ENCODE measurements at places on chromosomes 5 and 9.

DNA sequence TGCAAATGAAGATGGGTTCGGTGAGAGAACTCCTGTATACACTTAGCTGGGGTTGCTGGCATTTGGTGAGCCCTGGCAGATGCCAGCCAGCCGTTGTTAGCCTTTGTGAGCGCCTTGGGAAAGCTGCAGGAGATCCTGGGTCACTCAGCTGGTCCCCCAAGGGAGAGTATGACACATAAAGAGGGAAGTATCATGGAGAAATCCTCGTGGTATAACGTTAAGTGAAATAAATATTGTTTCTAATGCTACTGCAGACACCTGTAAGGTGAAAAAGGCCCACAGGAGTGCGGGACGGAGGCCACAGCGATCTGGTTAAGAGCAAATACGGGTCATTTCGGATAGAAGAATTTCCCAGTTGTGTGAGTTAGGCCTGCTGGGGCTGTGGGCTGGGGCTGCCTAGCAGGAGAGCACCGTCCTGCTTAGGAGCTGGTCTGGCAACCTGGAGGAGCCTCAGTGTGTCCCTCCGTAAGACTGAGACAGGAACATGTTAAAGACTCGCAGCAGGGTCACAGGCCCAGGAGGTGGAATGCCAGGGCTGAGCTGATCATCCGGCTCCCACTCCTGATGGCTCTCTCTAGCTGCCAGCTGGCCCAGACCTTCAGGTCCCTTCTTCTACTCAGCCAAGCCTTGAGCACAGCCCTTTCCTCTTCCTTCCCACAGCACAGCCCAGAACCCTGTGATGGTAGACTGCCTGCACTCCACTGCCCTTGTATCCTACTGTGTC is 4.9 kb downstream of the NKX2-5 start:
- DNase-seq: no peak

DNA sequence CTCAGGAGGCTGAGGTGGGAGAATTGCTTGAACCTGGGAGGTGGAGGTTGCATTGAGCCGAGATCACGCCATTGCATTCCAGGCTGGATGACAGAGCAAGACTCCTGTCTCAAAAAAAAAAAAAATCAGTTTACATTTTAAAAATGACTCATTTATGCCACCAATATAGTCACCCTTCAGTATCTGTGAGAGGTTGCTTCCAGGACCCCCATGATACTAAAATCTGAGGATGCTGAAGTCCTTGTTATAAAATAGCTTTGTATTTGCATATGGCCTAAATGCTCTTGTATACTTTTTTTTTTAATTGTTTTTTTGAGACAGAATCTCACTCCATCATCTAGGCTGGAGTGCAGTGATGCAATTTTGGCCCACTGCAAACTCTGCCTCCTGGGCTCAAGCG is 5.8 kb downstream of the OCLN start:
- no peak for DNase-seq

DNA sequence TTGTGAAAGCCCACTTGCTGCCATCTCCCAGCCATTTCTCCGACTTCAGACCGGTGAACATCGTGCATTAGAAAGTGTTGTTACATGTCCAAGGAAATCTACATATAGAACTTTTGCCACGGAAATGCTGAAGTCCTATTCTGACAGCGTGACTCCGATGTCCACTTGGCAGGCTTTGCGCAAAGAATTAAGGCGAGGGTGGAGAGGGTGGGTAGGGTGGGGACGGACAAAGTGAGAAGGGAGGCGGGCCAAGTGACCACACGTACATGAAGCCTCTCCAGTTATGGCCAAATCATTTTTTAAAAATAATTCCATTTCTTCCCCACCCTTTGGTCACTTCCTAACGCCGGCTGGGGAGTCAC is 460 bp upstream of the ACO1 start:
- DNase-seq: no peak

GRCh38 chr5:4737868-4738267 is 402.3 kb upstream of the ADAMTS16 start:
- no peak for DNase-seq

DNA sequence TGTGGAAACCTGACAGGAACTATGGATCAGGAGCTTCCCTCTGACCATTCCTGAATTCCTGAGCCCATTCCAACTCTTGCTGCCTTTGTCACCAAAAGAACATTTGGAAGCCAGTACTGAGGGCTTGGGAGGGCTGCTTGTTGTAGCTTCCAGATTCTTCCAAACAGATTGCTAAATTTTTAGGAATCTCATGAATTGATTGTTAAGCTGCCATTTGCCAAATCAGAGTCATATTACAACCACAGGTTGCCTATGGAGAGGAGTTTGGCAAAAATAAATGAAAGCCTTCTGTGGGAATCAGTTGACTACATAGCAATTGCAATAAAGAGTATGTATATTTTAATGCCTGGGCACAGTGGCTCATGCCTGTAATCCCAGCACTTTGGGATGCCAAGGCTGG is 39.2 kb upstream of the SLC28A3 start:
- DNase-seq: no peak

DNA sequence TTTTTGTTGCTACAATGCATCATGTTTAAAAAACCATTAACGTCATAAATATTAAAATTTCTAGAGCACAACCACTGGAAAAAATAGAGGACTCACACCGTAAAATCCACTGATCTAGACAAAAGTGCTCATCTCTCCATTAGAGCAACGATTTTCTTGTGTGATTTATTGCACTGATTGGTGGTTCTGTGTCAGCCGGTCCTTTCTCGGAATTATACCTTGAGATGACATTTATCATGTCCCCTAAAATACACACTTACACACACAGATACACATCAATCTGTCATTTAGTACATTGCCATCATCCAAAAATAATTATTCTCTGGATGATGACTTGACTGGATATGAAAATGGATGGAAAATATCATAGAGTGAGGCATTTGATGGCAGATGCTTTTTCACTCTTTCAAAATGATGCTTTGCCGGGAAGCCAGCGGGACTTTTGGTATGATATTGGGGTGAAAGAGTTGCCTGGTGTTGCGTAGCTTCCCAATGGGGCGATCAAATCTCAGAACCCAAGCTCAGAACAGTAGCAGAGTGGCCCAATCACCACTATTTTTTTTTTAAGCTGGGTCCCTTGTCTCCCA is 226.6 kb downstream of the GAS1 start:
- no peak for DNase-seq

- no peak for DNase-seq
Observed at GRCh38 chr5:133117912-133118445, 66.2 kb downstream of the HSPA4 start.

- peak; percentile 62 for DNase-seq
Observed at GRCh38 chr9:3858961-3859360, 333.2 kb upstream of the RFX3 start.

GRCh38 chr9:93937193-93937592 is 18.0 kb downstream of the BARX1 start:
- no peak for DNase-seq

DNA sequence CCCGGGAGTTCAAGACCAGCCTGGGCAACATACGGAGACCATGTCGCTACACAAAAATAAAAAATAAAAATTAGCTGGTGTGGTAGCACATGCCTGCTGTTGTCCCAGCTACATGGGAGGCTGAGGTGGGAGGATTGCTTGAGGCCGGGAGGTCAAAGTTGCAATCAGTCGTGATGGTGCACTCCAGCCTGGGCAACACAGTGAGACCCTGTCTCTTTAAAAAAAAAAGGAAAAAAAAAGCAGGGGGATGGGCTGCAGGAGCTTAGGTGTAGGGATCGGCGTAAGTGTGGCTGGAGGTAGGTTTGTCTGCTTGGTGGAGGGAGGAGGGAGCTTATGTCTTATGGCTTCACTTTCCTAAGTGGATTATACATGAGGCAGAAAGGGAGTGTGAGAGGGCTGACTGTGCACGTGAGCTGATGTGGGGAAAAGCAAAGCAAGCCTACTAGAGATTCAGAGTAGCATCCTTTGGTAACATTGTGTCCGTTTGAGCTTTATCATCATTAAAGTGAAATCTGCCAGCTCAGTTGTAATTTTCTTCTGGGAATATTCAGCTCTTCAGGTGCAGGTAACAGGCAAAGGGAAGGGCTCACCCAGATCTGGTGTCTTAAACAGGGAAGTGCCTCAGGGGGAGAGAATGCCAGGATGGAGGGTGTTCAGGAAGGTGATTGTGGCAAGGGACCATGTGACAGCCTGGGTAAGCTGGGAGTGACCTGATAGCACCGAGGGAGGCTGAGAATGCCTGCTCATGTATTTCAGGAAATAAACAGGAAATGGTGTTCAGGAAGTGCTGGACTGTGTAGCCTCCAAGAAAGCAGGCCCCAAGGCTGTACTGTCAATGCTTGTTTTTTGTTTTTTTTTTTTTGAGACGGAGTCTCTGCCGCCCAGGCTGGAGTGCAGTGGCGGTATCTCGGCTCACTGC is 17.6 kb upstream of the SETX start:
- DNase-seq: no peak

DNA sequence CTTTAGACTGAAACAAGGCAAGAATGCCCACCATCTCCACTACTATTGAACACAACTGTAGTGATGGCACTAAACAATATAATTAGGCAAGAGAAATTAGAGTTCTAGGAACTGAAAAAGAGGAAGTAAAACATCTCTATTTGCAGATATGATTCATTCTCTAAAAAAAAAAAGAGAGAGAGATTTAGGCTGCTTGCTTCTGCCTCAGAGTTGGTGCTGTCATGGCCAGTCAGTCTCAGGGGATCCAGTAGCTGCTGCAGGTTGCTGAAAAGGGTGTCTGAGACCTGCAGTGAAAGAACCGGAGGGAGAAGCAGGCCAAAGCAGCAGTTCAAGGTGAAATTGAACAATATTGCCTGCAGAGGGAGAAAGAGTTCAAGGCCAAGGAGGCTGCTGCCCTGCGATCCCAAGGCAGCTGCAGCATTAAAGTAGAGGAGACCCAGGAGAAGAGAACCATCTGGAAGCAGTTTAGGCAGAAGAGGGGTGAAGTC is 72.5 kb downstream of the AP3B1 start:
- DNase-seq: no peak

DNA sequence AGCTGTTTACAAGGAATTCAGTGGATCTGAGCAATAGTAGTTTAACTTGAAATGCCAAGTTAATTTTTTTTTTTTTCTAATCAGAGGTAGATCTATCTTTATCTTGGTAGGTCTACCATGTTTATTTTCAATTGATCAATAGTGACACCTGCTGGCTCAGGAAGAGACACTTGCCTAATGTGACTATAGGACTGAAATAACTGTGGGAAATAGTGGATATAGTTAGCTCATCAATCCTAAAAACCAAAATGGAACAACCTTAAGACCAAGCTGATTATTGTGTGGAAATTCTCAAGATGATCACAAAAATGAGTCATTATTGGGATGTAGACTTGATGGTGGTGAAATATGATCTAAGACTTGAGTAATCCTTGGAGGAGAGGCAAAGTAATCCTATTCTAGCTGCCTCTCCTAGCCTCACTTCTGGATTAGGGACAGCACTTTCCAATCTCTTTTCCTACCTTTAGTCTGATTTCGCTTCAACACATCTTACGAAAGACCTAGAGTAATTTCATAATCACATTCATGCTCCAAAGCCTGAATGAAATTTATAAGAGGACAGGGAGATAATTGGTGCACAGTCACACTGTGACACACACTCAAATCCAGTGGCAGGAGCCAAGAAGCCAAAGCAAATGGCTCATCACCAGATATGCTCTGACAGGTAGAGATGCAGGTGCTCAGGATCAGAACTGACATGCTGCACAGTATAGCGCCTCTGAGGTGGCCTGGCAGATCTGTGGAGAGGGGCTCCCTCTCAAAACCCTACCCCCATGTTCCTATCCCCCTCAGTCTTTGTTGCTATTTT is 156.3 kb downstream of the HMHB1 start:
- DNase-seq: peak; percentile 31

GRCh38 chr9:35859310-35859989 is 10.8 kb downstream of the OR13J1 start:
- DNase-seq: peak; percentile 29

DNA sequence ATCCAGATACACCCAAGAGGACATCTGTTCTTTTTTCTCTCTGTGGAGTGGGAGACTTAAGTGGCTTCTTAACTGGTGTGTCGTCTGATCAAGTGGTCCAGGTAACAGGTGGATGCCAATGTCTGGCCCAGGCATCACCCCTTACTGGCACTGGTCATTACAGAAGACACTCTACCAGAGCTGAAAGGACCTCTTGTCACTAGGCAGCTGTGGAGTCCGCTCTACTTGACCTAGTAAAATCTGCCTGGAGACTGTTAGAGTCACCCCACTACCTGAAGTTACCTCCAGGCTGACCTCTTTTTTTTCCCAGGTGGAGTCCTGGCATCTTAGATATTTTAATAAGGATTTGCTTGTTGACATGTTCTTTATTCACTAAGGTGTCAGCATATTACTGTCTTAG is 22.5 kb downstream of the FXN start:
- no peak for DNase-seq

DNA sequence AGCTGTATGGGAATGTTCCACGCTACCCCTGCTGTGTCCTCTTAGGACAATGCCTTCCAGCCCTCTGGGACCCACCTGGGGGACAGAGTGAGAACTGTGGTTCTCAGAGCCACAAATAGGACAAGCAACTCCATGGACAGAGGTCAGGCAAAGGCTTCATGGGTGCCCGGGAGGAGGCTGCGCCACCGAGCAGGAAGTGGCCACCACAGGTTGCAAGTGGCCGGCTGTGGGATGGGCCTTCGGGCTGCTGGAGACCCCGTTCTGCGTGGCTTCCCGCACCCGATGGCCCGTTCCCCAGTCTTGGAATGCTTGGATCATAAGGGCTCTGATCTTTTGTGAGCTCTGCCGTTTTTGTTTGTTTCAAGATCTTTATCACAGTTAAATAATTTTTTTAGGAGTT is 118.8 kb downstream of the BOD1 start:
- DNase-seq: no peak

DNA sequence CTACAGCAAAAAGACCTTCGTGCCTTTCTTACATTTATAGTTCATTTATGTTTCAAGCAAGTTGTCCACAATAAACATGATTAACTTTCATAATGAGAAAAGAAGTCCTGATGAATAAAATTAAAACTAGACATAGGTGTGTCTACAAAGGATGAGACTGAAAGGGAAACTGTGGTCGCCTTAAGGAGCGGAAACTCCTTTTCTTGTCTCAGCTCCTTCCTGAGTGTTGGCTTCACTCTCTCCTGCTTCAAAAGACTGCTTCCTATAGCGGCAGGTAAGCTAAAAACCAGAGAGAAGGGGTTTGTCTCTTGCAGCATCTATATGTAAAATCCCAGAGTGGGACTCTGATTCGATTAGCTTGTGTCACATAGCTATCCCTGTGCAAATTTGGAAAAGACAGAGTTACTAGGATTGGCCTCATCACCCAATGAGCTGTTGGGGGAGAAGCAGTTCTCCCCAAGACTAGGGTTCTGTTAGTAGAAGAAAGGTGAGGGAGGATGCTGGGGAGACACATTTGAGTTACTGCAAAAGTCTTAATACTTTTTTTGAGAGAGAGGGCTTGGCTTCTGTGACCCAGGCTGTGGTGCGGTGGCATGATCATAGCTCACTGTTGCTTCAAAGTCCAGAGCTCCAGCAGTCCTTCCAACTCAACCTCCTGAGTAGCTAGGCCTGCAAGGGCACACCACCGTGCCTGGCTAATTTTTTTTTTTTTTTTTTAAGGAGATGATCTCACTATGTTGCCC is 16.8 kb upstream of the CTSL start:
- no peak for DNase-seq

GRCh38 chr5:155434681-155435080 is 421.1 kb downstream of the KIF4B start:
- no peak for DNase-seq
